Stimulated activated CD4-positive, alpha-beta T cell treated with anti-CD3 and anti-CD28 coated beads, Interleukin-1b, Interleukin-23, amount 100 ng/mL, for 1 hour (primary cell): ENCODE measurements at places on chromosomes 12 and 14.
A peak's percentile ranks its signal among the peaks of the same experiment; 100 is the strongest.

GRCh38 chr14:75811872-75812499 lies 150.9 kb downstream of the TTLL5 start:
- DNase-seq, result no peak

- DNase-seq, result no peak
Measured at GRCh38 chr14:100806386-100806785, 19.5 kb upstream of the MEG3 start.

GRCh38 chr12:130486891-130487416 lies 149.3 kb downstream of the PIWIL1 start:
- no peak for DNase-seq

- DNase-seq, result no peak
Measured at GRCh38 chr12:54036620-54037359, 3.9 kb downstream of the HOXC5 start.

DNA sequence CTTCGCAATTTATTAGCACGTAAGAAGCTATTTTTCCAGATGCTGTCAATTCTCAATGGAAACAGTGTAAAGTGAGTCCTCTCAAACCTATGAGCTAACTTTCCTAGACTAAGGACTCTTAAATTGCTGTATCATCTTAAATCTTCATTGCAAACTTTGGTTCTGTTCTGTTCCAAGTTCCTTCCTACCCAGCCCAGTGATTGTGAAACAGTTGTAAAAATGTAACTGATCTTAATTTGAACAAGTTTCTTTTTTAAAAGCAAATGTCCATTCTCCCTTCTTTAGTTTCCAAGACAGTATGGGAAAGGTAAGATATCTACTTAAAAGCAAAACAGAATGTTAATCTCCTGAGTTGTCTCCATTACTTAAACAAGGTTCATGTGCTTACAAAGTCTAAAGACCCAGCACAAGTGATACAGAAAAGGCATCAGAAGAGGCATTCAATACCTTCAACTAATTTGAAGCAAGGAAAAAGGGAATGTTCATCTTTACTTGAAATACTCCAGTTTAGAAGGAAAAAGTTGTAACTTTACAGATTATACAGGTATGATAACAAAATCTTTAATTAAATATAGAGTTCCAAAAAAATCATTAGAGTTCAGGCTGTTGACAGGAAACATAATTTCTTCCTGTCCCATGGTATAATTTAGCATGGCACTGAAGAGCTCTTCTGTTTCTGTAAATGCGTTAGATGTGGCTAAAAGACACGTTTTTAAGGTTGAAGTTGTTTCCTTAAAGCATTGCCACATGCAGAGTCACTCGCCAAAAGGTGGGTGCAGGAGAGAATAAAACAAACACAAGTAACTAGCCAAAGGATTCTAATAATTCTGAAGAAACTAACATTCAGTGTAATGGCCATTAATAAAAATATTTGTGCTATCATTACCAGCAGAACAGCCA lies 101.5 kb upstream of the USP15 start:
- DNase-seq, result no peak

- no peak for DNase-seq
Measured at GRCh38 chr14:91269076-91269991, 24.8 kb upstream of the GPR68 start.

DNA sequence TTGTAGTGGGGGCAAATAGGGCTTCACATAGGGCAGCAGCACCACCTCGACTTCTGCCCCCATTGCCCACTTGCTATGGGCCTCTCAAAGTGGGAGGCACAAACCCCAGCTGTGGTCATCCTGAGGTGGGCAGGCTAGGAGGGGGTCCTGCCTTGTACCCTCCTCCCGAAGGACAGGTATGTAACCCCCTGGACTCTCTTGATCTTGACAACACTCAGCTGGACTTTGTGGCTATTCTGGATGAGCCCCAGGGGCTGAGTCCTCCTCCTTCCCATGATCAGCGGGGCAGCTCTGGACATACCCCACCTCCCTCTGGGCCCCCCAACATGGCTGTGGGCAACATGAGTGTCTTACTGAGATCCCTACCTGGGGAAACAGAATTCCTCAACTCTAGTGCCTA lies 8.0 kb downstream of the ARHGAP9 start:
- DNase-seq, result no peak

GRCh38 chr12:107131832-107132616 lies 38.7 kb upstream of the CRY1 start:
- DNase-seq, result no peak

DNA sequence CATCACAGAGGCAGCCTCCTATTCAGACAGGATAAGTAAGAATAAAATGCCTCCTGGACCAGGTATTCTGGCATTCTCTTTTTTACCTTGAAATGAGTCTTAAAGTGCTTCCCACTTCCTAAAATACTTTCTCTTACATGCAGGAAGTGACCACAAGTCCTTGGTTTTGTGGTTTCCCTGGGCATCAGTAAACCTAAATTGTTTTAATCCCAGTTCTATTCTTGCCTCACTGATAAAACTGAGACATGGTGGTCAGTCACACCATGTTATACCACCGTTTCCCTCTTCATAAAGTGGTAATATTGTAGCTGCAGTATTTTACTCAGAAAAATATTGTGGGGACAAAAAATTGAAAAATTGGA lies 1.2 kb upstream of the SALL2 start:
- no peak for DNase-seq

DNA sequence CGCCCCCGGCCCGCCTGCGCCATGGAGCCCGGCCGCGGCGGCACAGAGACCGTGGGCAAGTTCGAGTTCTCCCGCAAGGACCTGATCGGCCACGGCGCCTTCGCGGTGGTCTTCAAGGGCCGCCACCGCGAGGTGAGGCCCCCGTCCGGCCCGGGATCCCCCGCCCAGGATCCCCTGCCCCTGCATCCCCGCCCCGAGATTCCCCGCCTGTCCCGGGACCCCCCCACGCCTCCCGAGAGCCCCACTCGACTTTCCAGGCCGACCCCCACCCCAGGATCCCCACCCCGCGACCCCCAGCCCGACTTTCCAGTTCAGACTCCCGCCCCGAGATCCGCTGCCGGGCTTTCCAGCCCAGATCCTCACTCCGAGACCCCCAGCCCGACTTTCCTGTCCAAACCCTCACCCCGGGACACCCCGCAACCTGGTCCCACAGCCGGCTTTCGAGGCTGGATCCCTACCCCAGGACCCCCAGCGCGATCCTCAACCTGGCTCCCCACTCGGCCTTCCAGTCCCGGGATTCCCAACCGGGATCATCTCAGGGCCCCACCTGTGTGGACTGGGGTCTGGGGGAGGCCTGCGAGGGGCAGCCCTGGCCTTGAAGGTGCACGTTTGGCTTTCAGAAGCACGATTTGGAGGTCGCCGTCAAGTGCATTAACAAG lies 688 bp downstream of the ULK1 start:
- no peak for DNase-seq

DNA sequence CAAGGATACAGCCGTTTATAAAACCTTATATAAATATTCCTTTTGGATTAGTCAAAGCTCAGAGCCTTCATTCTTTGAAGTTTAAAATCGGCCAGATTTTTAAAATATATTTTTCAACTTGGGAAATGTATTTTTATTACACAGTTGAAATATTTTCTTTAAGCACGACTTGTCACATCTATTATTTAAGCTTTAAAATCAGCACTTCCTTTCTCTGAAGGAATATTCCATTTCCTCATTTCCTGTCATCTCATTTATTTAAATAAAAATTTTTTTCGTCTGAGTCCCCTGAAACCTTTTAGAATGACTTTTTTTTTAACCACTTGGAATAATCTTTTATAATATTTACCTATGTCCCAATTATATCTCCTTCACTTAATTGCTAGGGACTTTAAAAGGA lies 107.5 kb upstream of the PDE3A start:
- no peak for DNase-seq

GRCh38 chr14:35242599-35243311 lies 49.4 kb upstream of the PSMA6 start:
- no peak for DNase-seq

DNA sequence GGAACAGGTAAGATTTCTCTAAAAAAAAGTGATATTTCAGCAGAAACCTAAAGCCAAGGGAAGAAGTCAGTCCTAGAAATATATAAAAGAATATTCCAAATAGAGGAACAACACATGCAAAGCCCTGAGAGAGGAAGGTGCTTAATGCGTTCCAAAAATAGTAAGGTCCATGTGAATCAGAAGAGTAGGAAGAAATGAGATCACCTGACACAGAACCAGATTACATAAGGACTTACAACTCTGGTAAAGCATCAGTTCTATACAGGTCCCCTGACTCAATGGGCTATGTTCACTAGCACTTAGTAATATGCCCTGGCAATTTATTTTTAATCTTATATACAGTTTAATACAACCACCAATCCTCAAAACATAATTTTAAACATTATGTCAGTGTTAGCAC lies 30.0 kb downstream of the SENP1 start:
- DNase-seq, result no peak

DNA sequence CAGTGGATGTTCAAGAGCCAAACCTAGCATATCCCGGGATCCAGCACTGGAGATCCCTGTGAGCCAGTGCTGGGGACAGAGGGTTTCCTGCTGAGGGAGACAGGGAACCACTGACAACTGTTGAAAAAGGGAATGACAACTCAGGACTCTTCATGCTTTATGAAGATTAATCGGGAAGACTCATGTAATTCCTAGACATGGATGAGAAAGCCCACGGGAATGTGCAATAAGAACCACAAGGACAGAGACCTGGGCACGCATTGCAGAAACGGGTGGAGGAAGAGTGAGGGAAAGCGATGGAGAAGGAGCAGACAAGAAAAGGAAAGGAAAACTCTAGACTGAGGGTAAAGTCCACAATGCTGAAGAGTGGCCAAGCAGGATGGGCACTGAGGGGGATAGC lies 296.0 kb downstream of the PCNX1 start:
- DNase-seq, result no peak

GRCh38 chr14:79318371-79318770 lies 892.9 kb downstream of the DIO2 start:
- DNase-seq, result no peak

DNA sequence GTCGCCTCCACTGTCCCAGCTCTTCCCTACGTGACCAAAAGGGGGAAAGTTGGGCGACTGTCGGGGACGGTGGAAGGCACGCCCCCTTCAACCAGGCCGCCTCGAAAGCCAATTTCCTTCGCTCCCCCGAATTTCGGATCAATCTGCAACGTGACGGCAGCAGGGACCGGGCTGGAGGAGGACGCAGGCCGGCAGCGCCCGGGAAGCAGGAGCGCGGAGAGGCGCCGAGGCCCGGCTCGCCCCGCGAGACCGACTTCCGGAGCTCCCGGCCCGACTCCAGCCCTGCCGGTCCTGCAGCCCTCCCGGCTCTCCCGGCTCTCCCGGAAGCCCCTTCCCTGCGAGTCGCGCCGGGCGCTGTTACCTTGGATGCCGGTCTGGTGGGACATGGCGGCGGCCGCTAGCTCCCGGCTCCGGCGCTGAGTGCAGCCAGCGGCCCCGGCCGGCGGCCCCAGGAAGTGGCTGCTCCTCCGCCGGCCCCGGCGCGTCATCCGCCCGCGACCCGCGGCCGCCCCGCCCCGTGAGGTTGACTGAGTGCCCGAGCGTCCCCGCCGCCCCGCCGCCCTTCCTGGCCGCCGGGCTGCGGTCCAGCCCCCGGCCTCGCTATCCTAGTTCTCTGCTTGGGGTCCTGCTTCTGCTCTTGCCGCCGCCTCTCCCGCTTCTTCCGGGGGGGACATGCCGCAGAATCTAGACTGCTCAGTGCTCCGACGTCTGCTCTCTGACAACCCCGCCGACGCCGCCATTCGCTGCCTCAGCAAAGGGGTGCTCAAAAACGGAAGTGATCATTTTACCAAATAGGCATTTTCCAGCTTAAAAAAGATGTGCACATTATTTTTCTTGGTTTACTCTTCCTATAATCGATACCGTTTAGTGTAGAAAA lies at the start of gene TWF1:
Gene TWF1, minus strand, starts transcription at position 458 of the 877 bp plus-strand sequence. Its CDS starts 72 bp downstream, at position 386.
- peak; percentile 78 for DNase-seq

DNA sequence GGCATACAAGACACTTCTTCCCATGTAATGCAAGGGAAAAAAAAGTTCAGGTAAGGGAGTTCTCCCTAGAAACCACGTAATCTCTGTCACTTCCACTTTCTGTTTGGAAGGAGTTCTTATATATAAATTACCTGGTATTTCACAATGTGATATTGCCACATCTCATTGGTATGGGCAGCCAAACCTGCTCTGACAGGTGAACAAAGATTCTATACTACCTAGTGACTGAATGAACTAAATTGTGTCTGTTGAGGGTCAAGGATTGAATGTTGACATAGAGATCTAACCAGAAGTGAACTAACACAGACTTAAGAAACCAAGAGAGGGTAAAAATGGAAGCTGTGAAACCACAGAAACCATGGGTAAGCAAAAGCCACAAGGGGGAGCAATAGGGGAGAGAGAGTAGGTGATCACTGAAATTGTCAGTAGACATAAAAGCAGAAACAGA lies 161.3 kb downstream of the RPL10L start:
- no peak for DNase-seq

- no peak for DNase-seq
Measured at GRCh38 chr12:131027876-131028586, 74.3 kb downstream of the ADGRD1 start.

DNA sequence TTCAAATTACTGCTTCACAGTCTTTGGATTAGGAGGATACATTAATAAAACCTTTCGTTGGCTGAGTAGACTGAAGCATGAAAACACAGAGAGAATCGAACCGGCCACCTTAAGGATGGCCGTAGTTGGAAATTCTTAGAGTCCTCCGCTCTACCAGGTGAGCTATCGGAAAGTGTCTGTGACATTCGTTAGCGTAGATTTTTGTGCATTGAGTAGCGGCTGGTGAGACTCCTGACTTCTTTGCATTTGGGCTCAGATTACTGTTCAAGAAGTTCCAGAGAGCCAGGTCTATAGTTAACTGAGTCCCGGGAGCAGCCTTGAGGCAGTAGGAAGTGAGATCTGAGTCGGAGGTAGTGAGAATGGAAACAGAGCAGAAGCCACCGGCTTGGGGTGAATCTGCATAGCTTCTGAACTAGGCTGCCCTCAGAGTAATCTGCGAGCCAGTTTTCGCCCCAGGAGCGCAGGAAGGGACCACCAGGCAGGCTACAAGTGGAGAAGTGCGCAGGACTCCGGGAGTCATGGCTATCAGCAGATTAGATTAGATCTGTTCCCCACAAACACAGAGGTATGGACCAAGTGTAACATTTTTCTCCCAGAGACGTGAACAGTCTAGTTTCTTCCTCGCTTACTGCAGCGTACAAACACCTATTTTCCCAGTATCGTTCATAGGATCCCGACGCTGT lies 11.0 kb downstream of the OR6S1 start:
- no peak for DNase-seq

DNA sequence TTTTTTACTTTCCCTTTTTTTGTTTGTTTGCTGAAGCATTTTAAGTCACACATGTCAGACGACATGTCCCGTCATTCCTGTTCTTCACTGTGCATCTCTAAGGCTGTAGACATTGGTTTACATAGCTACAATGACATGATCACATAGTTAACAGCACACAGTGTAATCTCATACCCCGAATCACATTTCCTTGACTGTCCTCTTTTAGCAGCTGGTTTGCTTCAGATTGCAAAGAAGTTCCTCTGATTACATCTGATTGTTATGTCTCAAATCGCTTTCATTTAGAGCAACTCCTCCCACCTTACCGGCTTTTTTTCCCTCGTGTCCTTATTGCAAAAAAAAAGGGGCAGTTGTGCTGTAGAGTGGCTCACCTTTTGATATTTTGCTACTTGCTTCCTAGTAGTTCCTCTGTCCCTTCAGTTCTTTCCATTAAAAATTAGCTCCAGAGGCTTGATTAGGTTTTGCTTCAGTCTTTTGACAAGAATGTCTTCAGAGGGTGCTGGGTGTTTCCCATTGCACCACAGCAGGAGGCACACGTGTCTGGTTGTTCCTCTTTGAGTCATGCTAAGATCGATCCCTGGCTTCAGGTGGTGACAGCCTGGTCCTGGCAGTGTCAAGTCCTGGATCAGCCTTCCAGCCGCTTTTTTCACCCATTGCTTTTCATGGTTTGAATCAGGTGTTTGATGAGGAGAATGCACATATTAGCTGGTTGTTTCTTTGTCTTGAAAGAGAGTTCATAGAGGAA lies 35.0 kb downstream of the ZNF664 start:
- DNase-seq, result no peak

- DNase-seq, result no peak
Measured at GRCh38 chr12:11958221-11959091, 112.3 kb upstream of the BCL2L14 start.
